ENCODE measurements at places on chromosomes 3 and 15. TPM values are rescaled to one million over a fixed set of nuclear protein-coding genes. Genes with fewer than 3 reads are reported as not detected.

Gene DISP2
- 2.3 TPM for polyA plus RNA-seq

- no peaks in the 10 kb centered on the region for H3K4me1 ChIP-seq
- DNase-seq = no peak
- H3K27me3 ChIP-seq = no peaks in the 10 kb centered on the region
- no peak overlapping the region for H3K4me3 ChIP-seq
- no peak overlapping the region for H3K27ac ChIP-seq
These were observed 32.0 kb downstream of the PPP1R2 start for GRCh38 chr3:195511136-195511535.

Gene SLC7A14
- 0.03 TPM for polyA plus RNA-seq

DNA sequence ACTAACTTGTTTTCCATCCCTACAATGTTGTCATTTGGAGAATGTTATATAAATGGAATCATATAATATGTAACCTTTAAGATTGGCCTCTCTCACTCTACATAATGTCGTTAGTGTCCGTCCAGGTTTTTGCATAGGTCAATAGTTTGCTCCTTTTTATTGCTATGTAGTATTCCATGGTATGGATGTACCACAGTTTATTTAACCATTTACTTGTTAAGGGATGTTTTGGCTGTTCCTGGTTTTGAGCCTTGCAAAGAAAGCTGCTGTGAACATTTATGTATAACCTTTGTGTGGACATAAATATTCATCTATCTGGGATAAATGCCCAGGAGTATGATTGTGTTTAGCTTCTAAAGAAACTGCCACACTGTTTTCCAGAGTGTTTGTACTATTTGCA is 34.1 kb upstream of the SEC22A start:
- H3K4me1 ChIP-seq = no peaks in the 10 kb centered on the region
- no peak overlapping the region for H3K4me3 ChIP-seq
- H3K27me3 ChIP-seq = no peaks in the 10 kb centered on the region

DNA sequence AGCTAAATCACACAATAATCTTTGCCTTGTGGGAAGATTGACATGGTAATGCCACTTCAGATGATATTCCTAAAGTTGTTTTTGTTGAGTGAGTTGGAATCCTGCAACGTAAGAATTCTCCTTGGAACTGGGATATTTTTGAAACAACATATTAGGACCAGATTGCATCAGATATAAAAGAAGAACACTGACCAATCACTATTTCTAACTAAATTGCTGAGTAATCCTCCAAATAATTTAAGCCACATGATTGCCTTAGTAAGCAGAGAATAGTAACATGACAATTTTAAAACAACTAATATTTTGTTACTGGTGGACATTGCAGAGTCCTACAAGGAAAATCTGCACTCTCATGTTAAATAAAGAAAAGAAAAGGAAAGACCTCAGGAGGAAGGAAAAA is 353.9 kb upstream of the LMCD1 start:
- no peaks in the 10 kb centered on the region for H3K4me1 ChIP-seq
- no peaks in the 10 kb centered on the region for H3K36me3 ChIP-seq
- H3K27me3 ChIP-seq = no peaks in the 10 kb centered on the region
- no peak overlapping the region for H3K27ac ChIP-seq
- no peak overlapping the region for H3K4me3 ChIP-seq

GRCh38 chr3:97932387-97932801 is 39.8 kb downstream of the RIOX2 start:
- no peaks in the 10 kb centered on the region for H3K27me3 ChIP-seq
- no peak for DNase-seq
- no peaks in the 10 kb centered on the region for H3K36me3 ChIP-seq
- H3K4me3 ChIP-seq = no peak overlapping the region
- no peaks in the 10 kb centered on the region for H3K4me1 ChIP-seq

DNA sequence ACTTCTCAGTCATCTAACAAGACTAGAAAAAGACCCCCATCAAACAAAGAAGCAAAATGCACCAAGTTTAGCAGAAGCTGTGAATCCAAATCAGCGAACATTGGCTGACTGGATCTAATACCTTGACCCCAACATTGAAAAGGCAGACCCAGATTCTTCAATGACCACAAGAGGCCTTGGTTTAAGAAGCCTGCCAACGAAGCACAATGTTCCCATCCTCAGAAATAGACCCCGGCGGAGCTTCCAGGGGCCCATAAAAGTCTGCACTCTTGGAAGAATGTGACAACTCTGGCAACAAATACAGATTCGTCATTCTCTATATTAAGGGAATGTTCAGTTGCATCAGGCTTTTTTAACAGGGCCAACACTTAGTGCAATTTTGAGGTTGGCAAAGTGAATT is 112.8 kb upstream of the BCL6 start:
- no peak overlapping the region for H3K4me3 ChIP-seq
- DNase-seq = no peak
- no peak overlapping the region for H3K27ac ChIP-seq
- H3K4me1 ChIP-seq = no peaks in the 10 kb centered on the region
- H3K27me3 ChIP-seq = no peaks in the 10 kb centered on the region

DNA sequence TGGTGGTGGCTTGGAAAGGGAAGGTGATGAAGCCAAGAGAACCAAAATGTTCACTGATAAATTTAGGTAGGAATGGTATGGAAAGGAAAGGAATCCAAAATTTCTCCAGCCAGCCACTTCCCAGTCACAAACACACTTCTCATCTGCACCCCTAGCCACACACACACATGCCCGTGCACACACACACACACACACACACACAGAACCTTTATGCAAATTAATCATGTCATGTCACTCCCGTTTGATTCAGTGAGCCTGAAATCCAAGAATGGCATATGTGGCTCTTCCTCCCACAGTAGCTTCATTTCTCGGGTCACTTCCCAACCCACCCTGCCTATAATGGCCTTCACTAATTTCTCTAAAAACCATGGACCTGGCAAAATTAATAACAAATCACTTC is 3.1 kb upstream of the HLTF start:
- H3K4me1 ChIP-seq = peaks cover 2% of the 10 kb centered on the region
- no peaks in the 10 kb centered on the region for H3K36me3 ChIP-seq
- no peak overlapping the region for H3K4me3 ChIP-seq
- no peak for DNase-seq
- no peak overlapping the region for H3K27ac ChIP-seq

- peaks cover 7% of the 10 kb centered on the region for H3K4me1 ChIP-seq
- H3K36me3 ChIP-seq = no peaks in the 10 kb centered on the region
- H3K27me3 ChIP-seq = no peaks in the 10 kb centered on the region
- H3K27ac ChIP-seq = no peak overlapping the region
These were observed 47.7 kb downstream of the MGLL start for GRCh38 chr3:127774647-127775046.

Gene MESP2
- polyA plus RNA-seq = not detected

DNA sequence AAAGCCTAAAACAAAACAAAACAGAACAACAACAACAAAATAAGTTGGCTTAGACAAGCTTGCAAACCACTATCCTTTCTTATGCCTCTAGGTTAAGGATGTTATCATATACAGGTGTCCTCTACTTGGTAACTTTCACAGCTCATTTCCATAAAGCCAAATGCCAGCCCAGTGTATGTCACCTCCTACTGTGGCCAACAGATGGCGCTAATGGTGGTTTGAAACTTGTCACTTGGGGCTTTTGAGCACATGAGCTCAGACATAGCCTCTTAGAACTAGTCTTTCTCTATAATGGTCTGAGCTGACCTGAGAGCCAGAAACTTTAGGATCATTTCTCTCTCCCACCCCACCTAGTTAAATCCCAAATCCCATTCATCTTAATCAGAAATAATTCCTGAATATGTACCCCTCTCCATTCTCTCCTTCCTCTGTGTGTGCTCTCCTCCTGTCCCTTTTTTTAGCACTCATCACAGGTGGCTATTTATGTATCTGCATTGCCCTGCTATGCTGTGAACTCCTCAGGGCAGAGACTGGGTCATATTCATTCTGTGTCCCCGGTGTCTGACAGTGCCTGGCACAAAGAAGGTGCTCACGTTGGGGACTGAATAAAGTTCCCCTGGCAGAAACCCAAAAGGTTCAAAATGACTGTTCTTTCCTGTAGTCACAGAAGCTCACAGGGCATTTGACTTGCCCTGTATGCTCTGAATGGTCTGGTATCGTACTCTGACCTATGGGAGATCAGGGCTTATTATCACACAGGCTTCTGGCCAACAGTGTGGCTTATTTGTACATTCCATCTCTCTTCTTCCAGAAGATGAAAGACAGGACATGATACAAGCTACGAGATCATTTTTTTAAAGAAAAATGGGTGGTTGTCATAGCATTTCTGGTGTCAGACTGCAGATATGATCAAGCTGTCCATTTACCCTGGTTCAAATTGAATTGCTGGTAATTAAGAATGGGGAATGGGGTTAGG is 319.3 kb upstream of the AZI2 start:
- peaks cover 5% of the 10 kb centered on the region for H3K4me1 ChIP-seq
- H3K27ac ChIP-seq = no peak overlapping the region
- H3K36me3 ChIP-seq = no peaks in the 10 kb centered on the region

Gene CYP1A1
- polyA plus RNA-seq = 0.96 TPM

GRCh38 chr3:44421280-44421679 is 56.2 kb downstream of the ZNF445 start:
- DNase-seq = no peak
- H3K27me3 ChIP-seq = no peaks in the 10 kb centered on the region
- no peaks in the 10 kb centered on the region for H3K4me1 ChIP-seq
- no peaks in the 10 kb centered on the region for H3K36me3 ChIP-seq

DNA sequence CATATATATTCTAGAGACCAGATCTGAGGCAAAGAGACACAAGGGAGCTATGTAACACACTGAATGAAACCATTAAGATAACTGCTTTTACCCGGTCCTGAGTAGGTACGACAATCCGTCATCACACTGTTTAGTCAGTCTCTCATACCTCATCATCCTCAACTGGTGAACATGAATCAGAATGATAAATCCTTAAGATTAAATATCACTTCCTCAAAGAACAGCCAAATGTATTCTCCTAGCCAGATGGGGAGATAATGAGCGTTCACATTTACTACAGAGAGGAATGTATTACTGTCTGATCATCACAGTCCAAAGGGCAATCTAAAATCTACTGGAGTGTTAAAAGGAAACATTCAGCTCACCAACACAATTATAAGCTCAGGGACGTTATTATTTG is 319.4 kb upstream of the STAC start:
- H3K36me3 ChIP-seq = no peaks in the 10 kb centered on the region
- no peaks in the 10 kb centered on the region for H3K27me3 ChIP-seq
- H3K27ac ChIP-seq = no peak overlapping the region
- no peak overlapping the region for H3K4me3 ChIP-seq

DNA sequence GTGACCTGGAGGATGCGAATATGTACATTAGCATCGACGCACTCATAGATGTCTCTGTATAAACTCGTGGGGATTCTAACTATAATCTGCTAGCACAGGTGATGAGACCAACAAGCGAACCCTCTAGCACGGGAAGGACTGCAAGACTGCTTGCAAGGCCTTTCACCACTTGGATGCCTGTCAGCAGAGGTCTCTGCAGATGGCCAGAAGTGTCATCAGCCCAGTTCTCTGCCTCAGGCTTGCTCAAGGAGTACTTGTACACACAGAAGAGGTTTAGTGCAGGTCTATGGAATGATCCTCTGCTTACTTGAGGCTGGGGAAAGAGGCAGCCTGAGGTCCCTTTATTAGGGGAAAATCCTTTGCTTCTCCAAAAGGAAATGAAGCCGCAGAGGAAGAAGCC is 48.1 kb downstream of the EDEM1 start:
- H3K4me3 ChIP-seq = no peak overlapping the region
- no peaks in the 10 kb centered on the region for H3K36me3 ChIP-seq
- no peaks in the 10 kb centered on the region for H3K4me1 ChIP-seq
- H3K27me3 ChIP-seq = no peaks in the 10 kb centered on the region
- H3K27ac ChIP-seq = no peak overlapping the region

DNA sequence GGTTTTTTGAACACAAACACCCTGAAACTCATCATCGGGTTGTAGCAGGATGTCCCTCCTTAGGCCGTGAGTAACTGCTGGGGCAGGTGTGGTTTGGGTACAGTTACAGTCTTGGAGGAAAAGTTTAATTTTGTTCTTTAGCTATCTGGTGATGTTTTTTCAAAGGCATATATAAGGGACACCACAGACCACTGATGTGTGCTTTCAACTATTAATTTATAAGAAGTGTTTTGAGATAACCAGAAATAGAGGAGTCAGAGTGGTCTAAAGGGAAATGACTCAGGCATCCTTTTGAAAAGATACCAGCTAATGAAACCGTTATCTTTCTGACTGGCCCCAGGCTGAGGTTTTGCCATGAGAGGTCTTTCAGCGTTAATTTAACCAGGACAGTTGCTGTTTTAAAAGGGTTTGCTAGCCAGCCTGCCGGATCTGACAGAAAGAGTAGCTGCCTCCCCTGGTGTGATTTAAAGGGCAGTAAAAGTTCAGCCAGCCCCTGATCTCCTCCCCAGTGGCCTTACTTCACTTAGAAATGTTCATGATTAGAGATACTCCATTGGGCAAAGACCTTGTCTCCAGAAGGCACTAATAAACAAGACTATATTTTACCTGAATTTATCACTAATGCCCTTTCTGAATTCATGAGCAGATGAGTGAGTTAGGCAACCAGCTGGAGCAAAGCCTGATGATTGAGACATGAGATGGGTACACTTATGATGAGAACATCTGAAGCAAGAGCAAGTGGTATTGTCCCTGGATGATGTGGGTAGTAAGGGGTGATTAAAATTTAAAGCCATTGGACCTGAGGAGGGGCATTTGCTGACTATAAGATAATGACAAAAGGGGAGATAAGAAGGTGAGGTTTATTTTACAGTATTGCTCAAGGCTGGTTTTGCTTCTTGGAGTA is 482.5 kb upstream of the TBL1XR1 start:
- no peak overlapping the region for H3K27ac ChIP-seq
- no peak overlapping the region for H3K4me3 ChIP-seq
- no peaks in the 10 kb centered on the region for H3K36me3 ChIP-seq
- DNase-seq = no peak
- H3K27me3 ChIP-seq = no peaks in the 10 kb centered on the region

- H3K27ac ChIP-seq = no peak overlapping the region
- H3K4me3 ChIP-seq = no peak overlapping the region
- H3K36me3 ChIP-seq = no peaks in the 10 kb centered on the region
These were observed 2.2 kb upstream of the CRTAP start for GRCh38 chr3:33111581-33111980.

Gene EIF4E3
- polyA plus RNA-seq = 33.4 TPM

Gene HTR3E
- polyA plus RNA-seq = not detected

DNA sequence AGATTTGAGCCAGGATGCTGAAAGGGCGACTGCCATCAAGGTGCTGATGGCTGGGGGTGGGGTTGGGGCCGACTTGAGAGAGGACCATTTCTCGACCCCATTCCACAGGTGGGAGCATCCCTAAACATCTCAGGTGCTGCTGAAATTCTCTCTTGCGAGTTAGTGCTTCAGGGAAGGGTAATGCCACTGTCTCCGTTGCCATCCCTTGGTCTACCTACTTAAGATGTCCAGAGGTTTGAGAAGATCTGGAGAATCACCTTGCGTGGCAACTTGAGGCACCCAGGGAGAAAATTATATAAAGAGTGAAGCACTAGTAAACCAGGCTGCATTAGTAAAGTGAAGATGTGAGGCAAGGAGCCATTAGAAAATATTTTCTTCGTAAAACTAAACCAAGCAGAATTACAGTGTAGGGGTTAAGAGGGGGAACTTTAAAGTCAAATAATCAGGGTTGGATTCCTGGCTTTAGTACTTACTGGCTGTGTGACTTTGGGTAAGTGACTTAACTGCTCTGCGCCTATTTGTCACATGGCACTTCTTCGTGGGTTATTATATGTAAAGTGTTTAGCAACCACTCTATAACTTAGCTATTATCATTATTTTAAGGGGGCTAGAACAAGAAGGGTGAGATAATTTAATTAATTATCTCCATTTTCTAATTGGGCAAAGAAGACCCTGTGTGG is 662 bp upstream of the RFTN1 start:
- DNase-seq = no peak
- peak overlapping the region; percentile 63 for H3K27ac ChIP-seq
- H3K4me3 ChIP-seq = peak overlapping the region; percentile 82
- H3K27me3 ChIP-seq = no peaks in the 10 kb centered on the region

Gene POMGNT2
- polyA plus RNA-seq = 12.0 TPM
